ENCODE measurements at places on chromosomes 11 and 22.

DNA sequence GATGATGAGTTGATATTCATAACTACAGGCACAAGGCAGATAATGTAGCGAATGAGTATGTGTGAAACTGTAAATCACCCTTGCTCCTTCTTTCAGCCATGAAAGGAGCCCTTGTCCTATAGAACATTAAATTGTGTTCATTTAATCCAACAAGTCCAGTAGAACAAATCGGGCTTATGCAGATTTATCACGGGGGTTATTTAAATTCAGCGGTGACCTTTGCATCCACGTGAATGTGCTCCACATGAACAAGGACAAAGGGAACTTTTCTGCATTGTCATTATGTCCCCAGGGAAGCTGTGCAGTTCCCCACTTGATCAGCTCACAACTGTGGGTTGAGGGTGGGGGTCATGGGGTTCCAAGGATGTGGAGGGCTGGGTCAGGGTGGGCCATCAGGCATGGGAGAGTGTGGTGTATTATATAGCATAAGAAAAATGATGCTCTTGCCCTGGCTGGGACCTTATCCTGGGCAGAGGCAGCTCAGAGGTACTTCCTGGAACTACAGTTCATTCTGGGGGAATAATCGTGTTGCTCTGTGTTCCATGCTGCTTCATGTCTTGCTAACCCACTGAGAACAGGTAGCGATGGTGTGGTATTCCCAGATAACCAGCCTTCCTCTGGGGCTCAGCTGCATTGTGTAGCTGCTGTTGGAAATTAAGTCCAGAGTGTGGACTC, 306.6 kb downstream of the FAT3 start:
- no peak for DNase-seq

GRCh38 chr11:66333896-66334604, 2.2 kb downstream of the RIN1 start:
- no peak for DNase-seq

DNA sequence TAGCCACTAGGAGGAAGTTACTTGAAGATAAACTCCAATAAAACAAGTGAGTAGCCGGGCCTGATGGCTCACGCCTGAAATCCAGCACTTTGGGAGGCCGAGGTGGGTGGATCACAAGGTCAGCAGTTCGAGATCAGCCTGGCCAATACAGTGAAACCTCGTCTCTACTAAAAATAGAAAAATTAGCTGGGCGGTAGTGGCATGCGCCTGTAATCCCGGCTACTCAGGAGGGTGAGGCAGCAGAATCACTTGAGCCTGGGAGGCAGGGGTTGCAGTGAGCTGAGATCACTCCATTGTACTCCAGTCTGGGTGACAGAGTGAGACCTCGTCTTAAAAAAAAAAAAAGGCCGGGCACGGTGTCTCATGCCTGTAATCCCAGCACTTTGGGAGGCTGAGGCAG, 34.0 kb upstream of the CLPB start:
- no peak for DNase-seq

- DNase-seq = no peak
Observed at GRCh38 chr11:48032721-48033120, 52.4 kb downstream of the PTPRJ start.

DNA sequence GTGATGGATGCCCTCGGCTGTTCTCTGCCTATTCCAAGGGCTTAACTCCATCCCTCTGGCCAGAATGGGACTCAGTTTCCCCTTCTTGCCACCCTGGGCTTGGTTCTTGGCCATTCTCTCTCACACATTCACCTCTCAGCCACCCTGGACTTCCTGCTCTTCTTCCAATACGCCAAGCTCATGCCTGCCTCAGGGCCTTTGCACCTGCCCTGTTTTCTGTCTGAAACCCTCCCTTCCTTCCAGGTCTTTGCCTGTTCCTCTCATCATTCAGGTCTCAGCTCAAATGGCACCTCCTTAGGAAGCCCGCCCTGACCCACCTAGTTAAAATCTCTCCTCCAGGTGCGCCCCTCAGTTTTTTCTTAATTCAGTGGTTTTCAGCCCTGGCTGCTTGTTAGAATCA, 76.6 kb upstream of the TP53I11 start:
- no peak for DNase-seq

GRCh38 chr11:69496631-69497220, 15.3 kb downstream of the LINC01488 start:
- no peak for DNase-seq

- no peak for DNase-seq
Observed at GRCh38 chr11:111527279-111527678, 12.7 kb downstream of the HOATZ start.

- no peak for DNase-seq
Observed at GRCh38 chr11:68928136-68928880, 24.6 kb downstream of the IGHMBP2 start.

DNA sequence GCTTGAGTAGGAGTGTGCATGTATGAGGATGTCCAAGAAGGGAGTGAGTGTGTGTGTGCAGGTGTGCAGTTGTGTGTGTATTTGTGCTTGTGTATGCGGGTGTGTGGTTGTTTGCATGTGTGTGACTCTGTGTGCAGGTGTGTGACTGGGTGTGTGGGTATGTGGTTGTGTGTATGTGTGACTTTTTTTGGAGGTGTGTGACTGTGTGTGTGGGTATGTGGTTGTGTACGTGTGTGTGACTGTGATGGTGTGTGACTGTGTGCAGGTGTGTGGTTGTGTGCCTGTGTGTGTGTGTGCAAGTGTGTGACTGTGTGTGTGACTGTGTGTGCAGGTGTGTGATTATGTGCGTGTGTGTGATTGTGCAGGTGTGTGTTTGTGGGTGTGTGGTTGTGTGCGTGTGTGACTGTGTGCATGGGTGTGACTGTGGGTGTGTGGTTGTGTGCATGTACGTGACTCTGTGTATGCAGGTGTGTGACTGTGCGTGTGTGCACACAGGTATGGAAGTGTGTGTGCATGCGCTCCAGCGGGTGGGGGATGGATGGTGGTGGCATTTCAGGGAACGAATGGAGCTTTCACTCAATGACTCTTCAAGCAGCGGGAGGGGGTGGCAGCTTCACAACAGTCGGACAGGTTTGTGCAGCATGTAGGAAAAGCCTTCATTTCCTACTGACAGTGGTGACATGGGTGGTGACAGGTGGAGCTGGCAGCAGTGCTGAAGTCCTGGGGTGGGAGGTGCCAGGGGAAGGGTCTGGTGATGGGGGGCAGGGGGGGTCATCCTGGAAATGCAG, 47.6 kb downstream of the CACNA1I start:
- DNase-seq = no peak

GRCh38 chr11:47979378-47980087, 826 bp upstream of the PTPRJ start:
- DNase-seq = peak; percentile 22

GRCh38 chr11:104432526-104432925, 268.6 kb upstream of the PDGFD start:
- no peak for DNase-seq

- DNase-seq = peak; percentile 82
Observed at GRCh38 chr11:11985016-11985715, 23.3 kb downstream of the DKK3 start.

DNA sequence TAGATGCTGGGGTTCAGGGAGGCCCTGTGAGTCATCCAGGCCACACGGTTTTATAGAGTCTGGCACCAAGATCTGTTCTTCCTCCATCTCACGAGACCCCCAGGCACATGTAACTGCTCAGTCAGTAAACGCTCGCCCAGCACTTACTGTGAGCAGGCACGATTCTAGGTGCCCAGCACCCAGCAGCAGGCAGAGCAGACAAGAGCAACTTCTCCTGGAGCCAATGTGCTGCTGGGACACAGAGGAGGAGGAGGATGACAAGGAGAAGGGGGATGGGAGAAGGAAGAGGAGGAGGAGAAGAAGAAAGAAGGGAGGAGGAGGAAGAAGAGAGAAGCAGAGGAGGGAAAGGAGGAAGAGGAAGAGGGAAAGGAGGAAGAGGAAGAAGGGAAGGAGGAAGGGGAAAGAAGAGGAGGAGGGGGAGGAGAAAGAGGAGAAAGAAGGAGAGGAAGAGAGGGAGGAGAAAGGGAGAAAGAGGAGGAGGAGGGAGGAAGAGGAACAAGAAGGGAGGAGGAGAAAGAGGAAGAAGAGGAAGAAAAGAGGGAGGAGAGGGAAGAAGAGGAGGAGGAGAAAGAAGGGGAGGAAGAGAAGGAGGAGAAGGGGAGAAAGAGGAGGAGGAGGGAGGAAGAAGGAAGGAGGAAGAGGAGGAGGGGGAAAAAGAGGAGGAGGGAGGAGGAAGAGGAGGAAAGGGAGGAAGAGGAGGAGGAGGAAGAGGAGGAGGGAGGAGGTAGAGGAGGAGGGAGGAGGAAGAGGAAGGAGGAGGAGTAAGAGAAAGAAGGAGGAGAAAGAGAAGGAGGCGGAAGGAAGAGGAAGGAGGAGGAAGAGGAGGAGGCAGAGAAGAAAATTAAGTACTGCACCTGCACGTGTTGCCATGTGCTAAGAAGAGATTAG, 77.6 kb upstream of the RTL6 start:
- no peak for DNase-seq

- peak; percentile 21 for DNase-seq
Observed at GRCh38 chr11:82909015-82909640, 7.6 kb downstream of the DDIAS start.

- no peak for DNase-seq
Observed at GRCh38 chr11:17547051-17547577, at the start of gene OTOG. OTOG (plus strand) TSS chr11:17547259; CDS start chr11:17547373, 114 bp downstream.

GRCh38 chr11:130029137-130029536, 26.5 kb upstream of the PRDM10 start:
- DNase-seq = peak; percentile 33

- DNase-seq = peak; percentile 88
Observed at GRCh38 chr11:75499423-75500190, 26.1 kb downstream of the GDPD5 start.

DNA sequence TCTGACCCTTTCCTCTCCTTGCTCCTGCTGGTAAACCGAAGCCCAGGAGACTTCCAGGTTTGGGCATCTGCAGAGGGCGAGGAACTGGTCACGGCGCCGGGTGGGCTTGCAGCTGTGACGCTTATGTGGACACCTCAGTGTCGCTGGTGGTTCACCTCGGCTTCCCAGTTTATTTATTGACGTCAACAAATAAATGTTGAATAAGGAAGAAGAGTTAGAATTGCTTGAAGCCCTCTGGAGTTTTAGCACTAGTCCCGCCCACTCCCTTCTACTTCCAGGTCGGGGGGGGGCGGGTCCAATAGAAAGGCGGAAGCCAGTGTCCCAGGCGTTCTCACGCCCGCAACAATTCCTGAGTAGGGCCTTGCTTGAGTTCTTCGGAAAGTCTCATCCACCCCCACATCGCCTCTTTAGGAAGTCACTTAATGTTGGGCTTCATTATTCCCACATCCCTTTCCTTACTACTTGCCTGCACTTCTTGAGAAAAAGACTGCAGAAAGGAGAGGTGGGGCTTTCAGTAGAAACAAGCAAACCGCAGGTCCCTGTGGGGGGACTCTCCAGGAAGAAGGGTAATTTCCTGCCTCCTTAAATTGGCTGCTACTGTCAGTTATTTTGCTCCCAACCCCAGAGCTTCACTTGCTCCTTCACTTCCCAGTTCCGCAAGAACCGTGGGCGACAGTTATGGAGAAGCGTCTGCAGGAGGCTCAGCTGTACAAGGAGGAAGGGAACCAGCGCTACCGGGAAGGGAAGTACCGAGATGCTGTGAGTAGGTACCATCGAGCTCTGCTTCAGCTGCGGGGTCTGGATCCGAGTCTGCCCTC, at the start of gene TTC9C:
TSS of gene TTC9C (plus strand) at position 316 of the 818 bp plus-strand sequence. CDS start at position 679, 363 bp downstream.
- peak; percentile 83 for DNase-seq

- DNase-seq = no peak
Observed at GRCh38 chr11:9030601-9031000, 26.8 kb upstream of the NRIP3 start.

DNA sequence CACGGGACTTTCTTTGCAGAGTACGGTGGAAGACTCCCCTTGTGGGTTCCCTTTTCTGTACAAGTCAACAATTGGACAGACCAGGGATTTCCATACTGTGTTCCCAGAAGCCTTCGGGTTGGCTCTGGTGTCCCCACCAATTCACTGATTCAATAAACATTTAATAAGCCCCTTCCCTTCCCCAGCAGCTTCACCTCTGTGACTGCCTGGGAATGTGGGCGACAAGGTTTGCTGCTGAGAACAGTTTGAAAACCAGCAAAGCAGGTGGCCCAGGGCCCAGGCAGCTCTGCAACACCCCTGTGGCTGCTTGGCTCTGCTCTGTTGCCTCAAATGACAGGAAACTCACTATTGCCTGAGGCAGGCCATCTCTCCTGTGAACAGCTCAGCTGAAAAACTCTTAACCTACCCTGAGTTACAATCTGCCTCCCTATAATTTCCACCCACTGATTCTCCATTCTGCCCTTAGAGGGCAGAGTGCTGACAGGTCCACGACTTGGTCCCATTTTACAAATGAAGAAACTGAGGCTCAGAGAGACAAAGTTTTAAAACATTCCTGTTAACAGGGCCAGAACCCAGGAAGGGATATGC, 10.4 kb downstream of the ADORA2A start:
- DNase-seq = peak; percentile 45

- no peak for DNase-seq
Observed at GRCh38 chr11:2797121-2797711, 88.4 kb downstream of the CDKN1C start.

DNA sequence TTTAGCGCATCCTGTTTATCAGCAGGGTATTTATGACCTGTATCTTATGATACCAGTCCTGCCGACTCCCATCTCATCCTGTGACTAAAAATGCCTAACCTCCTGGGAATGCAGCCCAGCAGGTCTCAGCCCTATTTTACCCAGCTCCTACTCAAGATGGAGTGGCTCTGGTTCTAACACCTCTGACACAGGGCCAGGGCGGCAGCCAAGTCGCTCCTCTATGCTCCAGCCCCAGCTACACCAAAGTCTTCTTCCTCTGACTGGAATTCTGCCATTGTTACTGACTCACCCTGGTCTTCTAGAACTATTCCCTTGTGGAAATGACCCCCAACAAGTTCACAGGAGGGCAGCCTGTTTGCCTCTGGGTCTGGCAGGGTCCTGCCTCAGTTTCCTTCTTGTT, 7.9 kb upstream of the C1QTNF6 start:
- no peak for DNase-seq

DNA sequence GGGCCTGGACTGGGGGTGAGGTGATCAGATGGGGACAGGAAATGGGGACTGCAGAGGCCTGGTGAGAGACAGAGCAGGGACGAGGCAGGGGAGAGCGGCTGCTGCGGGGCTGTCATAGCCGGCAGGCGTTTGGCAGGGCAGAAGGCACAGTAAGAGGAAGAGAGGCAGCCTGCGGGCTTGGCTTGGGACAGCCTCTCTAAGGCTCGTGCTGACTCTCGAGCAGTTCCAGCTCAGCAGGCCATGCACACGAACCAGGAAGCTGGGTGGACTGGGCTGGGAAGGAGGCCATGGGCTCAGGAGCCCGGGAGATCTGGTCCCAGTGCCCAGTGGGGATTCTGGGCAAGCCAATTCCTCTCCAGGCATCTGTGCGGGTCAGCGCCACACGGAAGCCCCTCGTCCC, 19.6 kb upstream of the EIF3D start:
- peak; percentile 15 for DNase-seq

DNA sequence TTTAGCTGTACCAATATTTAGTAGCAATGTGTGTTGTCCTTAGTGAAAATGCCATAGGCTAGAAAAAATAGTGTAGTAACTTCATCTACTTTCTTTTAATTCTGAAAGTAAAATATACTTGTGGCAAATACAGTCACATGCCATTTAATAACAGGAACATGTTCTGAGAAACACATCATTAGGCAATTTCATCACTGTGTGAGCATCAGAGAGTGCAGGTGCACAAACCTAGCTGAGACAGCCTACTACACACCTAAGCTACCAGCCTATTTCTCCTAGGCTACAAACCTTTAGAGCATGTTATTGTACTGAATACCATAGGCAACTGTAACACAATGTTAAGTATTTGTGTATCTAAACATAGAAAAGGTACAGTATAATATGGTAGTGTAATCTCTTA, 127.0 kb upstream of the PITPNB start:
- DNase-seq = no peak

Data from foreskin fibroblast (primary cell).